ENCODE measurements at places on chromosomes 6 and 20.

DNA sequence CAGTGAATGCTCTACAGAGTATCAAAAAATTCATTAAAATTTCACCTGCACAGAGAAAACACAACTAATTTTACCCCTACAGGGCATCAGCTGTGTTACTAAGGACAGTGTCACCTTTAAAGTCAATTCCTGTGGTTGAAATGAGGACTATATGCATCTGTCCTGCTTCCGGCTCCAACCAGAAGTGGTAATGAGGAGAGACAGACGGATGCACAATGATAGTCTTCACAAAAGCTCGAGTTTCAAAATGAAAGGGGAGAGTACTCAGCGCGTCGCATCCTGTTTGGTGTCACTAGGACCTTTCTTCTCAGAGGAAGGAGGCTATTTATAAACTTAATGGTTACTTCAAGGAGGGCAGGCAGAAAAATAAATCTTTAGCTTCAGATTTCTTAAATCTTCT lies 86.5 kb downstream of the LYRM4 start:
- no peak for DNase-seq

- DNase-seq, result no peak
Measured at GRCh38 chr6:37650071-37650481, 47.6 kb downstream of the MDGA1 start.

- DNase-seq, result no peak
Measured at GRCh38 chr6:85436411-85436810, 13.5 kb upstream of the NT5E start.

GRCh38 chr6:65064844-65065243 lies 642.2 kb downstream of the EYS start:
- DNase-seq, result no peak

DNA sequence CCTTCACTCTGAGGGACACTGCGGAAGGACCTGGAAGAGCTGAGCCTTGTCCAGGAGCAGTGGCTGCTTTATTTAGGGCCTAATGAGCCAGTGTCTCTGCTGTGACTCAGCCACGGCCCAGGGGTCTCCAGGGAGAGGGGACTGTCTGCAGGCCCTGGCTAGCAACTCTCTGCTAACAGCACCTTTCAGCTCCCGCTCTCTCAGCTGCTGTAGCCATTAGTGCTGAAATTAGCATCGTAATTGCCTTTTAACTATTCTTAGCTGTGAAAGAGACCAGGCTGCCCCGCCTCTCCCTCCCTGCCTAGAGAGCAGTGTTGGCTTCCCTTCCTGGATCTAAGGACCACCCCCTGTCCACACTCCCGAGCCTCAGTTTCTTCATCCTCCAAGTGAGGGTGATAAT lies 53.1 kb upstream of the SLC32A1 start:
- no peak for DNase-seq

DNA sequence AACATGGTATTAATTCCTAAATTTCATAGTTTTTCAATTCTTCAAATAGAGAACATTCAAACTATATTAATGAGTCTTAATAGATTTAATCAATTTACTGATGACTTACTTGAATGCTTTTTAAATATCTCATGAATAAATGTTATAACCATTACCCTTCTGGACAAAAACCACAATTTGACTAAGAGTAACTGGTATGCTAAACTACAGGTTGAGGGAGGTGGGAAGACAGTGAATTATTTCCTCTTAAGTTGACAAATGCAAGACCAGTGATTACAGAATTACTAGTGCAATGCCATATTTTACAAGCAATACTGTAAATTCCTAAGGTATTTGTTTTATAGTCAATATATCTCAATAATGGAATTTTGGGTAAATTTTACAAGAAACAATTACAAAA lies 65.1 kb downstream of the REV3L start:
- DNase-seq, result no peak
